ENCODE measurements at places on chromosomes 12 and 14.
A peak's percentile ranks its signal among the peaks of the same experiment; 100 is the strongest.

DNA sequence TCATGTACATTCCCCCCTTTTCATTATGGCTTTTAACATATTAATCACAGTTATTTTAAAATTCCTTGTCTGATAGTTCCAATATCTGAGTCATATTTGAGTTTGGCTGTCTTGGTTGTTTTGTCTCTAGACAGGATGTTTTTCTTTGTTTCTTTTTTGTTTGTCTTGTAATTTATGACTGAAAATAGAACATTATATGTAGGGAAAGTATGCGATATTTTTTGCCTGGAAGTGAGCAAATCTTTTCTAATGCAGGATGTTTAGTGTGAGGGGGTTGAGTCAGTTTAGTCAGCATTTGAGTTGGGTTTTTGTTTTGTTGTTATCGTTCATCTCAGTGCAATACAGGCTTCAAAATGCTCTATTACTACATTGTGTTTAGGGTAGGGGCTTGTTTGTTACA, 239.7 kb downstream of the SNAPC1 start:
- DNase-seq: no peak

DNA sequence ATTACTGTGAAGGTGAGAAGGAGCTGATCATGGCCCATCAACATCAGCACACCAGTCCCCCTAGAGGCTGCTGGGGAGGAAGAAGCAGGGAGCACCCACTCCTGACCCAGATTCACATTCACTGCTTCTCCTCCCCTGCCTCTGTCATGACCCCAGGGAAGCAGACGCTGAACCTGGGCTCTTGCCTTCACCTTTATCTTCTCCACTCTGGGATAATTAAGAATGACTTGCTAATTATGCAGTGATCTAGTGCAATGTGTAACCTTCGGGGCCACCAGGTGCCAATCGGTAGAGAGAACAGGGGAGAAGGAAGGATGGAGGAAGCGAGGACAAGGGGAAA, 44.4 kb upstream of the IQSEC3 start:
- DNase-seq: no peak

DNA sequence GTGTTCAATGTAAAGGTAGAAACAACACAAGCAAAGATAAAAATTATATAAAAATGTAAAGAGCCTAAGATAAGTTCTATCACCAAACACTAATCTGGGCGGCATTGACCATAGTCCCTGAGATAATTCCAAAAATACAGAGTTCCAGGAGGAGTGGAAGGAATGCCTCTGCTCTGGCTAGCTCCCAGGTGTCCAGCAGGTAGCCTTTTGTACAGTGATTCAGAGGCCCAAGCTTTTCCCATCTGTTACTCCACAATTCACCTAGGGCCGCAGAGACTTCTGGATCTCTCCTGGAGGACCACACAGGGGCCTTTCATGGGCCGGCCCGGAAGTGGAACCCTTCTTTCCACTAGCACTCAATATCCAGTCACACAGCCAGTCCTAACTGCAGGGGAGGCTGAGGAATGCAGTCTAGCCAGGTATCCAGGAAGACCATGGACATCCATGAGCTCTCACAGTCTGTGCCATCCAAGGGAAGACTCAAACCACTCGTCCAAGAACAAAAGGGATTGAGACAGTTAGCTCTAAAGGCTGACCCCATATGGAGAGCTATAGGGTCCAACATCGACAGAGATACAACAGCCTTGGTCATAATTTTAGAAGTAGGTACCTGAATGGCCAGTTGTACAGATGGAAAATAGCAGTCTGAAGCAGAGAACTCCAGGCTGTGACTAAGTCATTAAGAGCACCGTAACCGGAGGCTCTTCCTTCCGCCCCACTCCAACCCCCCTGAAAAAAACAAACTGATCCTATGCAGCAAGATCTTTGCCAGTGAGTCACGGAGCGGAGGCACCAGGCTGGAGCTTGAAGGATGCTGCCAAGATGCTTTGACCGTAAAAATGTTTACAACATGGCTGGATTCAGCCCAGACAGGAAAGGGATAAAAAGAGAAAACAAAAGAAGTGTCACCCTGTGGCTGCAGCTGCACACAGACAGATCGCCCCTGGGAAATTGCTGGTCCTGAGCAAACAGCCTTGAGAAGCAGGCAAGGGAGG, 204.8 kb downstream of the NUAK1 start:
- DNase-seq: peak; percentile 98

- peak; percentile 74 for DNase-seq
These were observed 3.2 kb downstream of the C14orf132 start for GRCh38 chr14:96042248-96042930.

DNA sequence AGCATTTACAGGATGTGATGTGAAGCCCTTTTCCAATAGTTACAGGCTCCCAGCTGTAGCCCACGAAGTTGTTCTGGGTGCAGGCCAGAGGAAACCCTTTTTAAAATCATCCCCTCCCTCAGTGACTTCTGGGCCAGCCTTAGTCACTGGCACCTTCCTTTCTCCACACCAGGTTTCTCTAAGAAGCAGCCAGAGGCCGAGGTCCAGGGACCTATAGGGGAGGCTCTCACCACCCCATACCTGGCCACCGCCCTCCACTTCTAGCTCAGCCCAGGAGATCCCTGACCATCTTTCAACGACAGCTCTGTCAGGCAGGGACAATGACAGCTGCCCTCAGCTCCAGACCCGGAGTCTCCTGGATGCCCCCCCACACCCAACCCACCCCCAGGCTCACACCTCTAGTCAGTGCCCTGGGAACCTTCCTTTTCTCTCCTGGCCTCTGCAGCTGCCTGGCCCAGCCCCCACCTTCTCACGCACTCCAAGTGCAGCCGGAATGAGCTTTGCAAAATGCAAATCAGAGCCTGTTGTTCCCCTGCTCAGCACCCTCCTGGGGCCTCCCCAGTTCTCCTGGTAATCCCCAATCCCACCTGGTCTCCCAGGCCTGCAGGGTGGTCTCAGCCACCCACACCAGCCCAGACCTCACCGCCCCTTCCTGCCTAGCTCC, 46.7 kb downstream of the TESC start:
- no peak for DNase-seq

DNA sequence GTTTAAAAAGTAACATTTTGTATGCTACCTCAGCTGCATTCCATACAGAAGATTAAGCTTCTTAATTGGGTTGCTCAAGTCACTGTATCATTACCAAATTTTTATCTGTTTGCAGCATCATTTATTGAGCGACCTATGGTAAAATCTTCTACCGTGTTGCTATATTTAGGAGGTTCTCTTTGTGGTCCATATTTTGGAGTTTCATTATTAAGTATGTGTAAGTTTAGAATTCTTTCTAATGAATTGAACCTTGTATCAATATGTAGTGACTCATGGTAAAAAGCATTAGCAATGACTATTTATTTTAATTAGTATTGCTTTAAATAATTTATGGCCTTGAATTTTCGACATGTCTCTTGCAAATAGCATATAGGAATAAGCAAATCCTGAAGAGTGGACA, 42.2 kb downstream of the CSRP2 start:
- DNase-seq: no peak

- no peak for DNase-seq
These were observed 38.8 kb downstream of the NOPCHAP1 start for GRCh38 chr12:105024928-105025327.

- no peak for DNase-seq
These were observed 21.2 kb upstream of the ELK3 start for GRCh38 chr12:96172981-96173380.

GRCh38 chr14:91554535-91555332, 44.6 kb upstream of the PPP4R3A start:
- no peak for DNase-seq

DNA sequence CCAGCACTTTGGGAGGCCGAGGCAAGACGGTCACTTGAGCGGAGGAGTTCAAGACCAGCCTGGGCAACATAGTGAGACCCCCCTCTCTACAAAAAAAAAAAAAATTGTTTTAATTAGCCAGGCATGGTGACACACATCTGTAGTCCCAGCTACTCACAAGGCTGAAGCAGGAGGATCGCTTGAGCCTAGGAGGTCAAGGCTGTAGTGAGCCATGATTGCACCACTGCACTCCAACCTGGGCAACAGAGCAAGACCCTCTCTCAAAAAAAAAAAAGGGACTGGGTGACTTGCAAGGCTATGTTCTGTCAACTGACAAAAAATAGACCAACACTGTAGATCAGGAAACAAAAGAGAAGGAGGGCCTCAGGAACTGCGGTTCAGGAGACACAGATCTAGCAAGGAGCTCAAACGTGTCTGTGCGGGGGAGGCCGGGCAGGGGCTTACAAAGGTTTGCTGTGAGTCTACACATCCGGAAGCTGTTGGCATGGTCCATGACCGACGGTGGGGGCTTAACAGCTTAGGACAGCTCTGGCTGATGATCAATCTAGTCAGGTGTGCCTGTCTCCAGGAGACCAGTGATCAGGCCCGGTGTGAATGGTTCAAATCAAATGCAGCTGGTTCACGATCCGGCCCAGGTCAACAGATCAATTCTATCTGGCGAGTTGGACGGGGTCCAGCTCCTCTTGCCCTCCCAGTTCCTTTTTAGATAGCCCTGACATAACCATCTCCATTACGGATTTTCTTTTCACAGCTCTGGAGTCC, 31.7 kb upstream of the INF2 start:
- DNase-seq: no peak

DNA sequence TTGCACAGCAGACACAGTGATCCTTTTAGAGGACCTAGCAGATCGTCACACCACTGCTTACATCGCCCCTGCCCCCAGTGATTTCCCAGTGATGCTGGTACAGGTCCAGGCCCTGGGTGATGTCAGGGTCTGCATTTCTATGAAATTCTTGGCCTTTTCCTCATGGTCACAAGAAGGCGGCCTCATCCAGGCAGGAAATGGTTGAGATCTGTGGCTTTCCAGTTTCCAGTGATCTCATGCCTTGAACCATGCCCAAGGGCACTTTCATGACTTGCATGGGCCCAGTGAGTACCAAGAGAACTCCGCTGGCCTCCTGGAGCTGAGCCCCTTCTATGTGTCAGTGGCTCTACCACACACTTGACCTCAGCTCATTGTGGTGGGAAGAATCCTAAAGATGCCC, 41.9 kb upstream of the BDKRB2 start:
- peak; percentile 67 for DNase-seq

- DNase-seq: no peak
These were observed 19.5 kb downstream of the BCL11B start for GRCh38 chr14:99252443-99252939.

- DNase-seq: no peak
These were observed 168.5 kb downstream of the PPM1H start for GRCh38 chr12:62766496-62766895.

GRCh38 chr14:99552572-99553216, 51.3 kb downstream of the CCDC85C start:
- no peak for DNase-seq

- DNase-seq: no peak
These were observed 171.9 kb downstream of the RGS6 start for GRCh38 chr14:72104011-72104613.

DNA sequence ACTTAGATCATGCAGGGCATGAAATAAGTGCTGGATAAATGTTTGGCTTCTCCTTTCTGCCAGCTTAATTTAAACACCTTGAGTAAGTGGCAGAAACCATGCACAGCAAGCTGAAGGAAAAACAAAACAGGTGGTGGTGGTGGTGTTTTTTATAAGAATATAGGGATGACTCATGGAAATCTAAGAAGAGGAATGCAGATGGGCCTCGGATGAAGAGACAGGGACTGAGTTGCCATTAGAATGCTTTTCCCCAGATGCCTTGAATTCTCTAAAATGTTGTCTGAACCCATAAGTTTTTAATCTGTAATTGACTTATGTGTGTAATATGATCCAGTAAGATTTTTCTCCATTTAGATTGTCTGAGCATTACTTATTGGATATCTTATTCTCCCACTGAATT, 93.1 kb upstream of the ZDHHC17 start:
- peak; percentile 84 for DNase-seq

GRCh38 chr12:15863984-15864383, 18.2 kb upstream of the STRAP start:
- no peak for DNase-seq

- DNase-seq: no peak
These were observed 886.2 kb downstream of the DIO2 start for GRCh38 chr14:79325071-79325470.

GRCh38 chr14:44108601-44109000, 398.5 kb downstream of the FSCB start:
- DNase-seq: no peak

GRCh38 chr12:67541625-67541991, 106.9 kb upstream of the DYRK2 start:
- DNase-seq: no peak

DNA sequence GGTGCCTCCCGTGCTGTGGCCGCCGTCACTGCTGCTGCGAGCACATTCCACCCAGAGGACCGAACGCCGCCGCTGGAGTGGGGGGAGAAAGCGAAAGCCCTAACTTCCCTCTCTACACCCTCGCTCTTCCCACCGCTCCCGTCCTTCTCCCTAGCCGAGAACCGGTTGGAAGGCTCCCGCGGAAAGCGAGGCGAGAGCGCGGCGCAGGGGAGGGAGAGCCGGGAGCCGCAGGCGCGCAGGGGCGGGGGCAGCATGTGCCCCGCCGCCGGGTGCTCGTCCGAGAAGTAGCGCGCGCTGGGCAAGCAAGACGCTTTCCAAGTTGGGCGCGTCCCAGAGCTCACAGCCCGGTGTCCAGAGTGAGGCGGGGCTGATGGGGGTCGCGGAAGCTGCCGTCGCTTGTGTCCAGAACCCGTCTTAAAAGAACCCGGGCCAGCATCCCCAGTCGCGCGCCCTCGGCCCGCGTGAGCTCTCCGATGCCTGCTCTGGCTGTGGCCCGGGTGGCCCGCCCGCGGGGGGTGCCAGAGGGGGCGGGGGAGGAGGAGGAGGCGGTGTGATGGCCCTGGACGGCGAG, at the start of gene TRHDE:
TSS of gene TRHDE (plus strand) at position 280 of the 571 bp plus-strand sequence. CDS start at position 554, 274 bp downstream.
- peak; percentile 75 for DNase-seq

DNA sequence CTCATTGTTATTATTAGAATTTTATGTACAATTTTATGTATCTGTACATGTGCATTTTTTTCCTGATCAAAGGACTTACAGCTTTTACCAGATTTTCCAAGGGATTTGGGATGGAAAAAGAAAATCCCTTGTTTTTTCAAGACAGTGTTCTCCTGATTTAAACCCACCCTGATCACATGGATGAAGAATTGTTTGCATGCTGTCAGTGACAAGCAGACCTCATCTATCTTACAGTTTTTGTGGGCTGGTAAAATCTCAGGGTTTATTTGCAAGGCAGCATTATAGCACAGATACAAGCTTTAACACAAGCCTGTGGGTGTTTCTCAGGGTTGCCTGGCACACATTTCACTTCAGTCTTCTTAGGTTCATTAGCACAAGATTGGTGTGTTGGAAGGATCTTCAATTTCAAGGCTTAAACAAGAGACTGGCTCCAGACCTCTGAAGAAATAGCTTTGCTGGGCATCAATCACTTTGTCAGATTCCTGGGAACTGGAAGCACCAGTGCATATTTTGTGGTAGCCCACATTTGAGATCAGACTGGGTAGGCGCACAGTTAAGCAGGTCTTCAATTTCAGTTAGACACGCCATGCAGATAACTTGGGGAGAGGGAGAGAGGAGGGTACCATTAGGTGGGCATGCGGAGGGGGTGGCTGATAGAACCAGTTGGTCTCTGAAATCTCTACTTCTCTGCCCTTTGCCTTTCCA, 118.0 kb downstream of the TBX5 start:
- DNase-seq: peak; percentile 83

GRCh38 chr12:56541631-56542030, 20.0 kb downstream of the RBMS2 start:
- no peak for DNase-seq

GRCh38 chr12:53103860-53104305, 597 bp downstream of the SOAT2 start:
- no peak for DNase-seq

- DNase-seq: peak; percentile 31
These were observed 1.7 kb downstream of the ARHGAP5 start for GRCh38 chr14:32078858-32079216.

GRCh38 chr14:71338153-71338552, 430.9 kb downstream of the PCNX1 start:
- no peak for DNase-seq

Measured in fibroblast of skin of right biceps (primary cell).